NCI-H226 (cell line): ENCODE measurements at places on chromosomes 12 and 14.

DNA sequence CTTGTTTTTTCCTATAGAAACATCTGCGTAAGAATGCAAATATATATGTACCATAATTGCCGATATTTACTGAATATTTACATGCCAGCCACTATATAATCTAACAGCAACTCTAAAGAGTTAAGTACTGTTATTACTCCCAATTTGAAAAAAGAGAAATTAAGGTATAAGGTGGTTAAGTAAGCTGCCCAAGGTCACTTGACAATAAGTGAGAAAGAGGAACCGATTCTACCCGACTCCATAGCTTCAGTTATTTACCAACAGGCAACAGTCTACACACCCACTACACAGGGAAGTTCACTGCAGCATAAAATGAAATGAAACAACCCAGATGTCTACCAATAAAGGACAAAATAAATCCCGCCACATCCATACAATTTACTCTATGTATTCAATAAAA, 1.1 kb downstream of the MIS18BP1 start:
- DNase-seq = no peak

DNA sequence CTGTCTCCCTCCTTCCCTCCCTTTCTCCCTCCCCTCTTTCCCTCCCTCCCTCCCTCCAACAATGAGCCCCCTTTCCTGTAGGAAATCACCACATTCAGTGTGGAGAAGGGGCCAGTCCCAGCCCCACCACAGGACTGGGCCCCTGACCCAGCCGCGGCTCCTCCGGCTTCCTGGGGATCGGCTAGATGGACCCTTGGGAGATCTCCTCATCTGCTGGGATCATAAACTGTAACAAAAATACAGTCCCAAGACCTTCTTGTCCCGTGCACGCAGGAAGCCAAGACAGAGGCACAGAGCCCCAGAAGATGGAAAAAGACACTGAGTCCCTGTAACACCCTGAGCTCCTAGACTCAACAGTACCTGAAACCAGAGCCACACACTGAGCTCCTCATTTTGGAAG, 23.9 kb downstream of the DIO3 start:
- DNase-seq = no peak

DNA sequence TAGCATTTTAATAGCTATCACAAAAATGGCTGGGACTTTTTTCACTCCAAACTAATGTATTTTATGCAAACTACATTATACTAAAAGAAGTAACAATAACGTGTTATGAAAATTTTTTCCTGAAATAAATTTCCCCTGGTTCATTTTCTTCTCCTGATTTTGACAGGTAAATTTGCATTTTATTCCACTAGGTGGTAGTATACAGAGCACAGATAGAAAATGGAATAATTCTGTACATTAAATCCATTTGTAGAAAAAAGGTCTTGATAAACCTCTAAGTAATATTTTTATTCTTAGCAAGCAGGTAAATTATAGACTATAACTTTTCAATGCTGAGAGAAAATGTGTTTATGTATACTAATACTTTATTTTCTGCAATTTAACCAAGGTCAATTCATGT, 96.5 kb downstream of the BCAT1 start:
- DNase-seq = no peak

- DNase-seq = no peak
Observed at GRCh38 chr12:21884936-21885335, 56.3 kb downstream of the ABCC9 start.

- no peak for DNase-seq
Observed at GRCh38 chr12:111181143-111181726, 187.7 kb downstream of the PHETA1 start.
